ENCODE measurements at places on chromosomes 16 and 17.

DNA sequence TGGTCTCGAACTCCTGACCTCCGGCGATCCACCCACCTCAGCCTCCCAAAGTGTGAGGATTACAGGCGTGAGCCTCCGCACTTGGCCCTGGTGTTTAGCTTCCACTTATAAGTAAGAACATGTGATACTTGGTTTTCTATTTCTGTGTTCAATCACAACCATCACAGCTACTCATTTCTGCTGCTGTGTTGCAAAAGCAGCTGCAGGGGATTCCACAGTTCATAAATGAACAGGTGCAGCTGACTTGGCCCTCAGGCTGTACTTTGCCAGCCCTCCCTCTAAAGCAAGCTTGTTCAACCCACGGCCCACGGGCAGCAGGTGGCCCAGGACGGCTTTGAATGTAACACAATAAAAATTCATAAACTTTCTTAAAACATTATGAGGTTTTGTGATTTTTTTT is 79.2 kb downstream of the SLC39A11 start:
- no peak for DNase-seq

DNA sequence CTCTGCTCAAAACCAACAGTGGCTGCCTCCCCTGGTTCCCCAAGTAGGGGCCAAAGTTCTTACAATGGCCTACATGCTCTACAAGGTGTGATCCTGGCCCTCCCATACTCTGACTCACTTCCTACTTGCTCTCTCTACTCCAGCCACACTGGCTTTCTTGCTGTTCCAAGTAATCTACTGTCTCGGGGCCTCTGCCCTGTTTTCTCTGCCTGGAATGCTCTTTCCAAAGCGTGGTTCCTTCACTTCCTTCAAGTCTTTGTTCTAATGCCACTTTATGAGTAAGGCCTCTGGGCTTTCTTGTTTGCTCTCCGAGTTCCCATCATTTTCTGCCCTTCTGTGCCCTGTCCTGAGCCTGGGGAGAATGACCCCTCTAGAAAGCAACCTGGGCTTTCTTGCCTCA is 4.1 kb upstream of the CDH3 start:
- DNase-seq: no peak

GRCh38 chr17:67629971-67630320 is 87.8 kb upstream of the NOL11 start:
- DNase-seq: no peak

DNA sequence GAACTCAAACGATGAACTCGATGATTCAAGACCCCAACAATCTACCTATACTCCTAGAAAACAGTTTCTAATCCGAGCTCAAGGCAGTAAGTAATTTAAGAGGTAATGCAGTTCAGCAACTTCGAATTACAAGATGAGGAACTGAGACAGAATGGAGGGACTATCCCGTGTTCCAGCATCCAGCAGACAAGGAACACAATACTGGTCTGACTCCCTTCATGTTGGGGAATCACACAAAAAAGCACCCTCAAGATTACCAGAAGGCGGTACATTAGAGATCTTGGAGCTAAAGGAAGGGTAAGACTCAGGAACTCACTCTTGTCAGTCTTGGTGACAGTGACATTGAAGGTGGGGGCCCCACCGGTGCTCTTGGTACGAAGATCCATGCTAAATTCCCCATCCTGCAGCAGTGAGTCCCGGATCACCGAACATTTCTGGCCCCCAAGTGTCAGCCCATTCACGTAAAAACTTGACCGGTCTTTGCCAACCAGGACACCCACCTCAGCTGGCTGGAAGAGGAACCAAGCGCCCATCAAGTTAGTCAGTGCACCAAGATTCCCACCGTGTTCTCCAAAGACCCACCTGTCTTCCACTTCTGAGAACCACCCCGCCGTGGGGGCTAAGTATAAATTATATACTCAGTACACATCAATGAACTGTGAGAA is 1.9 kb downstream of the PFN1 start:
- DNase-seq: no peak

DNA sequence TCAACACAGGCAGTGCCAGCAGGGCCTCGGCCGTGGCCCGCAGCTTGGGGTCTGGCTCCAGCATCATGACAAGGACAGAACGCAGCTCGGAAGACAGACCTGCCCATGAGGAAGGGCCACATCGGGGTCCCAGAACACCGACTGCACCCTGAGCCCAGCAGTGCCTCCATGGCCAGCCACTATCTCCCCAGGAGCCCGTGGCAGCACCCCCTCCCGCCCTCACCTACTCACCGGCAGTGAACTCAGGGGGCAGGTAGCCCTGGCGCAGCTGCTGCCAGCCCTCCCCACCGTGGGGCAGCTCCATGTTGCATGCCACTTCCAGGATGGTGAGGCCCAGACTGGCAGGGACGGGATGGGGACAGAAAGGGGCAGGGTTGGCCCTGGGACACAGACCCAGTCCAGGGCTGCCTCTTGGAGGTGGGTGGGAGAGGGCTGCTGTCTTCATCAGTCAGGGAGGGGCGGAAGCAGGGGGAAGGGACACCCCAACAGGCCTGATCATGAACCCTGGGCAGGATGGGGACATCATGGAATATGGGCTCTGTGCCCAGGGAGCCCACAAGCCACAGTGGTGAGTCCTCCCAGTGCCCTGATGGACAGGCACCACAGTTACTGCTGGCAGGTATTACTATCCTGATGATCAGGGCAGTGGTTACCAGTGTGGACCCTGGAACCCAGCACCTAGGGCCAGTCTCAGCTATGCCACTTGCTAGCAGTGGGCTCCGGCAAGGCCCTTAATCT is 5.3 kb downstream of the PAQR4 start:
- no peak for DNase-seq

GRCh38 chr17:72236980-72237633 is 116.3 kb downstream of the SOX9 start:
- DNase-seq: no peak

- DNase-seq: no peak
Observed at GRCh38 chr17:28331891-28332420, 3.3 kb downstream of the IFT20 start.

- no peak for DNase-seq
Observed at GRCh38 chr16:54796211-54796610, 134.5 kb upstream of the IRX5 start.

- no peak for DNase-seq
Observed at GRCh38 chr16:88050952-88051660, 99.9 kb downstream of the BANP start.

DNA sequence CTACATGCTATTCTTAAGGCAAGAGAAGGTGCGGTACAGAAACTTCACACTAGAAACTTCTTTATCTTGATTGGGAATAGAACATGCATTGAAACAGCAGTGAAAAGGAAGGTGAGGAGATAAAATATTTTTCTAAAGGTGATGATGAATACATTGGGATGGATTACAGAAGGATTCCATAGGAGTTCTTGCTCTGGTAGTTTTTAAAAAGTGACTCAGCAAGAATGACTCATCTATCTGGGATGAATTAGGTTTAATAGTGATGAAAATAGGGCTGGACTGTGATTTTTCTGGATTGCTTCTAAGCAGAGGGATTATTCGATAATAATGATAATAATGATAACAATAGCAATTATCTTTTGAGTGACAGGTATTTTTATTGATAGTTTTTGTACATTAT is 65.6 kb upstream of the HS3ST4 start:
- no peak for DNase-seq

- DNase-seq: no peak
Observed at GRCh38 chr17:28956112-28956511, 4.8 kb upstream of the PHF12 start.

DNA sequence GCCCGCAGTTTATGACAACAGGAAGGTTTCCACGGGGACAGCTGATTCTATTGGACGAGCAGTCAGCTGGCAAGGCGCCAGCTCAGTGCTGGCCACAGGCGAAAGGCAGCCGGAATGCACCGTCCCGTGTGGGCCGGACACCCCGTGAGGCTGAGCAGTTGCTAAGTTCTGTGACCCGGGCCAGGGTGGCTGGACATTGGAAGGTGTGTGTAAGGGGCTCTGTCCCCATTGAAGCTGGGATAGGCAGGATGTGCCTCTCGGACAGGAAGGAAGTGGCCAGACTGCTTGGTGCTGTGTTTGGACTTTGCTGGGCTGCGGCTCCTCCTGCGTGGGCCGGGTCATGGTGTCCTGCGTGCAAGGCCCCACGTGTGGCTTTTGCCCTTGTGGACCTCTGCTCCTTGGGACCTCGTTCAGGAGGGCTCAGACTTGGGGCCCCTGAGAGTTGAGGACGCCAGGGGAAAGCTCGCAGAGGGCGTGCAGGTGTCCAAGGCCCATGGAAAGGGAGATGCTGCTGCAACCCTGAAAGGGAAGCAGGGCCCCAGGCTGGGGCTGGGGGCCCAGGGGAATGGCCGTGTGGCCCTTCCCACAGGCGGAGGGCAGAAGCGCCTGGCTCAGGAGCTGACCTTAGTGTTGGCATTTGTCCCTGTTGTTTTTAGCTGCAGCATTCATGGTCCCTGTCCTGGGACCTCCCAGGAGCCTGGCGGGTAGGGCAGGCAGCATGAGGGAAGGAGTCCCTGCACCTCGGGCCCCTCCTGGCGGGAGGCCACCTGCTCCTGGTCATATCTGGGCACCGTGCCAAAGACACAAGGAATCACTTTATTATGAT is 10.0 kb downstream of the BAIAP2 start:
- DNase-seq: no peak

DNA sequence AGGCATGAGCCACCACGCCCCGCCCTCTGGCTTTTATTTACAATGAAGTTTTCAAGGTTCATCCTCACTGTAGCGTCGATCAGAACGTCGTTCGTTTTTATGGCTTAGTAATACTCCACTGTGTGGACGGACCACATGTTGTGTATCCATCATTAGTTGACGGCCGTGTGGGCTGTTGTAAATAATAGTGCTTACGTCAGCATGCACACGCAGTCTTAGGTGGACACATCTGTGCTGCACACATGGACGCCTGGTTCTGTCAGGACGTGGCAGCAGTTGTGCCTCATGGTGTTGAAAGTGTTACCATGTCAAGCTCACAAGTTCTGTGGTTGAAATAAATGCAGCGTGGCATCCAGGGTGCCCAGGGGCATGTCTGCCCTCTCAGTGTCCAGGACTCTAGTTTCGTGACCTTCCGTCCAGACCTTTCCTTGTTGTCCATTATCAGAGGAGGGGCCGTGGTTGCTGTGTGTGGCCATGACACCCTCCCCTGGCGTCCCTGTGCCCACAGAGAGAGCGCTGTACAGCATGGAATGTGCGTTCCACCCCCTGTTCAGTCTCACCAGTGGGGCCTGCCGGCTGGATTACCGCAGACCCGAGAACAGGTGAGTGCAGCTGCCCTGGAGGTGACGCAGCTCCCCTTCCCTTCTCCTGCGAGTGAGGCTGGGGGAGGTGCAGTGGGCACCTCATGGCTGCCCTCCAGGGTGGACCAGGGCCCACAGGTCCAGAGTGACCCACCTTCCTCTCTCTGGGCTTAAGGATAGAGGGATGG is 22.3 kb downstream of the TCF25 start:
- no peak for DNase-seq

DNA sequence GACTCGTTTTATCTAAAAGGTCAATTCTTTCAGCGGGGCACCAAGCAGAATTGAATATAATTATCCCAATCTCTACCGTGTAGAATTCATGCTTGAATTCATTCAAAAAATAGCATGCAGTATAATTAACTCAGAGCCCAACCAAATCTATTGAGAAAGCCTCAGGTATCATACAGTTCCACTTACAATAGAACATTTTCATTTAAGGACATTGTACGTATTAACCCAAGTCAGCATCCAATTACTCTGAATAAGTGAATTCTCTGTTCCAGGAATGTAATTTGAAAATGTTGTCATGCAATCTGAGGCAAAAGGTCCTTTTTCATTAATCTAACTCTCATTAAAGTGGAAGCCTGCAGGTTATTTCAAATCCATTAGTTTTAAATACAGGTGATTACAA is 78.5 kb downstream of the SALL1 start:
- no peak for DNase-seq

GRCh38 chr16:82882982-82883835 is 256.4 kb downstream of the CDH13 start:
- no peak for DNase-seq

DNA sequence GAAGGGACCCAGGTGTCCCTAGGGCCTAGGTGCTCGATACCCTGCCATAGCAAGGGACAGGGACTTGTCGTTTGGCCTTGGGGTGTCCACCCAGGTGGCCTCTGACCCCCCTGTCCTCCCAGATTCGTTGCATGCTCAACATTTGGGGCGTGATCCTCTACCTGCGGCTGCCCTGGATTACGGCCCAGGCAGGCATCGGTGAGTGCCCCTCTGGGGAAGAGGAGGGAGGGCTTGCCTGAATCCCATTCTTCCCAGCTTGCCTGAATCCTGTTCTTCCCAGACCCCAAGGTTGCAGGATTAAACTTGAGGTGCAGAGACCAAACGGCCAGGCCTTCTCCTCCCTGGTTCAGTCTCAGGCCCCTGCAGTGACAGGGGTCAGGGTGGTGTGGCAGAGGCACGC is 3.2 kb downstream of the SLC12A3 start:
- DNase-seq: no peak

DNA sequence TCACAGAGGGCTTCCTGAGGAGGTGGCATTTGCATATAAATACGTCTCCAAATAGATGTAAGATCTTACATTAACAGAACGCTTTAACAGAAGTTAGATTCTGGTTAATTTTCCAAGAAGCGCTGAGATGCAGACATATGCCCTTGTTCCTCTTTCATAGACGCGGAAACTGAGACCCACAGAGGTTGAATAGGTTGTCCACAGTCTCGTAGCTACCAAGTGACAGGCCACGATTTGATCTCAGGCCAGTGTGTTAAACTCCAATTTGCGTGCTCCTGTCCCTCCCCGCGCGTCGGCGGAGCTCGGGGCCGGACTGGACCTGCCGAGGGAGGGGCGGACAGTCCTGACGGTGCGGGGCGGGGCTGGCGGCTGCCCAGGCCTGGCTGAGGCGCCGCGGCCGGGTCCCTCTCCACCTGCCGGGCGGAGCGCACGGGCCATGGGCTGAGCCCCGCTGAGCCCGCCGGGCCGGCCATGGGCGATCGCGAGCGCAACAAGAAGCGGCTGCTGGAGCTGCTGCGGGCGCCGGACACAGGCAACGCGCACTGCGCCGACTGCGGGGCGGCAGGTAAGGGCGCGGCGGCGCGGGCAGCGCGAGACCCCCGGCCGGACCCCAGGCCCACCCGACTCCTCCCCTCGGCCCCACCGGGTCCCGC is at the start of gene ADAP2:
ADAP2 (plus strand) TSS at position 402 of the 653 bp plus-strand sequence; CDS start at position 472, 70 bp downstream.
- DNase-seq: no peak

DNA sequence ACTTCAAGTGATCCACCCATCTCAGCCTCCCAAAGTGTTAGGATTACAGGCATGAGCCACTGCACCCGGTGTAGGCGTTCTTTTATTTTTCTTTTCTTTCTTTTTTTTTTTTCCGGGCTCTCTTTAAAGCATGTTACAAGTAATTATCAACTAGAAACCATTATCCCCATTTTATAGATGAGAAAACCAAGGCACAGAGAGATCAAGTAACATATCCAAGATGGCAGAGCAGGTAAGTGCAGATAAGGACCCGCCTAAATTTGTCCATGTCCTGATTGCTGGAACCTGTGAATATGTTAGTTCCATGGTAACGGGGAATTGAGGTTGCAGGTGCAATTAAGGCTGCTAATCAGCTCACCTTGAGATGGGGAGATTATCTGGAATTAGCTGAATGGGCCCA is 54.4 kb downstream of the MFSD11 start:
- no peak for DNase-seq

All from vagina (tissue), 2 donors.